ENCODE measurements at places on chromosomes 6 and 20. TPM values are rescaled to one million over a fixed set of nuclear protein-coding genes. Genes with fewer than 3 reads are reported as not detected.
A peak's percentile ranks its signal among the peaks of the same experiment; 100 is the strongest.

Gene NCOA3
- 25.7 TPM for total RNA-seq

Gene SLC17A1
- total RNA-seq, result not detected

Gene ZGPAT
- total RNA-seq, result 31.3 TPM

Gene ERVFRD-1
- total RNA-seq, result not detected

Gene SEL1L2
- total RNA-seq, result not detected

Gene FRK
- 0.11 TPM for total RNA-seq

- H3K4me1 ChIP-seq, result no peaks in the 10 kb centered on the region
- no peak overlapping the region for H3K27ac ChIP-seq
- peaks cover 15% of the 10 kb centered on the region for H3K36me3 ChIP-seq
- no peaks in the 10 kb centered on the region for H3K27me3 ChIP-seq
- no peak for DNase-seq
- H3K4me3 ChIP-seq, result no peak overlapping the region
Measured at GRCh38 chr6:20647585-20647984, 113.3 kb downstream of the CDKAL1 start.

GRCh38 chr20:13037727-13038126 is 29.0 kb downstream of the SPTLC3 start:
- no peak overlapping the region for H3K4me3 ChIP-seq
- H3K27ac ChIP-seq, result no peak overlapping the region
- no peak for DNase-seq
- H3K4me1 ChIP-seq, result no peaks in the 10 kb centered on the region

GRCh38 chr6:72865467-72865866 is 243.6 kb downstream of the KCNQ5 start:
- H3K36me3 ChIP-seq, result no peaks in the 10 kb centered on the region
- no peaks in the 10 kb centered on the region for H3K27me3 ChIP-seq
- DNase-seq, result no peak
- H3K27ac ChIP-seq, result no peak overlapping the region
- H3K4me3 ChIP-seq, result no peak overlapping the region

DNA sequence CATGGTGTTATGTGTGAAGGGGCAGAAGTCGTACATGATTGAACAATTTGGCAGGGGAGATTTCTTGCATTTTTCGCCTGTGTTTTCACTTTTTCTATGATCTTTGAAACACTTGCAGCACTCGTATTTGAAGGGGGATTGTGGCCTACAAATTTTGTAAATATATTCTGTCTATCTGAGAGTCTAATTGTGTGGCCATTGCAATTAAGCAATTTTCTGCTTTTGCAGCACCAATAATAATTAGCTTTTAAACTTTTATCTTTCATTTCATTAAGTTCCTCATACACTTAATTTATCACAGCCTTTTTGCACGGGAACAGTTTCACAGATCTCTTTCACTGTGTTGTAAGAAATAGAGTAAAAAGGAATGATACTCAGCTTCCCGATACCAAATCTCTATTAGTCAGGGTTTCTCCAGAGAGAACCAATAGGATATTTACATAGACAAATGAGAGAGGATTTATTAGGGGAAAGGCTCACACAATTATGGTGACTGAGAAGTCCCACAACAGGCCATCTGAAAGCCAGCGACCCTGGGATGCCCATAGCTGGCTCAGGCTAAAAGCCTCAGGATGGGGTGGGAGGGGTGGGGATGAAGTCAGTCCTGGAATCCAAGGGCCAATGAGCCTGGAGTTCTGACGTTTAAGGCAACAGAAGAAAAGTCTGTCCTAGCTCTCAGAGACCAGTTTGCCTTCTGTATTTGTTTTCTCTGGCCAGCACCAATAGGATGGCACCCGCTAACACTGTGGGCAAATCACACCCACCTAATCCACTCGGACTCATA is 58.3 kb downstream of the KIF6 start:
- no peaks in the 10 kb centered on the region for H3K36me3 ChIP-seq
- no peak for DNase-seq
- H3K27me3 ChIP-seq, result no peaks in the 10 kb centered on the region
- no peak overlapping the region for H3K4me3 ChIP-seq
- peaks cover 16% of the 10 kb centered on the region for H3K4me1 ChIP-seq

GRCh38 chr6:52595000-52595795 is 18.3 kb upstream of the TRAM2 start:
- H3K27me3 ChIP-seq, result no peaks in the 10 kb centered on the region
- H3K4me3 ChIP-seq, result peak overlapping the region; percentile 32
- H3K4me1 ChIP-seq, result peaks cover 34% of the 10 kb centered on the region
- DNase-seq, result no peak

DNA sequence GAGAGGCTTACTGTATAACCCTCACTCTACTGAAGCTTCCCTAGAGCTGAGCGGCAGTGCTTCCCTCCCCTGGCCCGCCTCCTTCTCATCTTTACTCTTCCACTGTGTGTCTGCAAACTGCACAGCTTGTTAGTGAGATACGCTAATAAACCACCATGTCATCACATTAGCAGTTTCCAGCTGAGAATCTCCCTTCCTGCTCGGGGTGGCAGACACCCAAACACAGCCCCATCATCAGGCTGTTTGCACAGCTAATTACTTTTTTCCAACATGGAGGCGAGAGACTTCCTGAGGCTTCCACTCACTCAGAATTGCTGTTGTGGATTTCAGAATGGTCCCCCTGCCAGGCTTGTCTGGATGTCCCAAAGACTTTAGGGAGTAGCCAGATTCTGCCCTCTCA is 444.9 kb upstream of the SULF2 start:
- H3K27ac ChIP-seq, result no peak overlapping the region
- no peak for DNase-seq
- no peak overlapping the region for H3K4me3 ChIP-seq
- no peaks in the 10 kb centered on the region for H3K27me3 ChIP-seq
- no peaks in the 10 kb centered on the region for H3K36me3 ChIP-seq

DNA sequence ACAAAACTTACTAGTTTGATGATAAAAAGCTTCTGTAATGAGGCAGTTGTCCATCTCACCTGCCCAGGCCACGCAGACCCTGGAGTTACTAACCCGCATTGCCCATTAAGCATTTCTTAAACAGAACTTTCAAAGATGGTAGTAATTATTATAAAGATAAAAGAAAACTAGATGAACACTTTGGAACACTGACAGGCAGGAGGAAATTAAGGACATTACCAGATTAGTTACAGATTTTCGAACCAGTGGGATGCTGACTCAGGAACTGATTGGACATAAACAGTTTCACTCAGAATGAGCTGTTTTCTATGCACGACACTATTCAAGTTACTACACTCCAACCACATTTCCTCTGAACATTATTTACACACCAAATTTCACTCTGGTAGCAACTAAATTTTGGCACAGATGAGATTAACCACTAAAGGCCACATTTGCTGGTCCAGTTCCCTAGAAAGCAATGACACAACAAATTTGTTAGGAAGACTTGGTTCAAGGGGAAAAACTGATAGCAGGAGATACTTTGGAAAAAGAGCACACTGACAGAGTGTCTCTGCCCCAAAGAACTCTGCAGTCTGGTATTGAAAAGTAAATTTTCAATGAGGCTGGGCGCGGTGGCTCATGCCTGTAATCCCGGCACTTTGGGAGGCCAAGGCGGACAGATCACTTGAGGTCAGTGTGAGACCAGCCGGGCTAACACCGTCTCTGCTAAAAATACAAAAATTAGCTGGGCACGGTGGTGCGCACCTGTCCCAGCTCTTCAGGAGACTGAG is 3.0 kb downstream of the ROMO1 start:
- H3K36me3 ChIP-seq, result peaks cover 14% of the 10 kb centered on the region
- H3K4me3 ChIP-seq, result peak overlapping the region; percentile 76
- no peak overlapping the region for H3K27ac ChIP-seq
- peaks cover 5% of the 10 kb centered on the region for H3K27me3 ChIP-seq

Measured in neural crest cell (in vitro differentiated cells).